Mucosa of gallbladder (tissue), 1 donor: ENCODE measurements at places on chromosomes 11 and 22. TPM values are rescaled to one million over a fixed set of nuclear protein-coding genes. Genes with fewer than 3 reads are reported as not detected.

- DNase-seq = no peak
Measured at GRCh38 chr11:79262221-79262620, 178.6 kb downstream of the TENM4 start.

- no peak for DNase-seq
Measured at GRCh38 chr11:92166335-92166734, 58.3 kb upstream of the FAT3 start.

DNA sequence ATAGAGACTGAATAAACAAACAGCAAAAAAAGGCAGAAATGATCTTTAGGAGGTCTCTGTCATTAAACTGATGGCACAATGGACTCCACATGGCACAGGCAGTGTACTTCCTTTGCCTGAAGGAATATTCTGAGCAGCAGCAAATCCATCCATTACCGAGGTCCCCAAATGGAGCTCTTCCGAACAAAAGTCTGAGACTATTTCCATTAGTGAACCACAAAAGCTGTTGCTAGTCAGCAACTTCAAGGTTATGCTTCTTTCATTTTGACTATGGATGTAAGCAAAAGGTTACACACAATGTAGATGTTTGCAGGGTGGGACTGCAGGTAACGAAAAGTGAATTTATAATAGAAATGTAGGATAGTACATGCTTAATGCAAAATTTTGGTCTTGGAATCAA, 14.5 kb downstream of the NARS2 start:
- no peak for DNase-seq

GRCh38 chr22:17164392-17165024, 5.4 kb upstream of the HDHD5 start:
- DNase-seq = no peak

DNA sequence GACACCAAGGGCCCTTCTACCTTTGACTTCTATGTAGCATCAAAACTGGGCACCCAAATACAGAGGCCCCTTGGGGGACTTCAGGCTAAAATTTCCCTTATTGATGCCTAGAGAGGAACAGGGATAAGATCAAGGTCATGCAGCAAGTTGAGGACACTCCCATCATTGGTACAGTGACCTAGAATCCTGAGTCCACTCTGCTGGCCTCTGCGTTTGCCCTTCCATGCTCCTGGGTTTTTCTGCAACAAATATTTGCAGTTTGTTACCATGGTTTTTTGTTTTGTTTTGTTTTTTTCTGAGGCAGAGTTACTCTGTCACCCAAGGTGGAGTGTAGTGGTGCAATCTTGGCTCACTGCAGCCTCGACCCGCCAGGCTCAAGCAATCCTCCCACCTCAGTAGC, 64.2 kb downstream of the THAP12 start:
- DNase-seq = no peak

The OR8A1 gene
- not detected for total RNA-seq

GRCh38 chr11:69398529-69399492, 82.7 kb upstream of the LINC01488 start:
- DNase-seq = peak; percentile 40

GRCh38 chr22:32949391-32950173, 108.6 kb downstream of the SYN3 start:
- no peak for DNase-seq

DNA sequence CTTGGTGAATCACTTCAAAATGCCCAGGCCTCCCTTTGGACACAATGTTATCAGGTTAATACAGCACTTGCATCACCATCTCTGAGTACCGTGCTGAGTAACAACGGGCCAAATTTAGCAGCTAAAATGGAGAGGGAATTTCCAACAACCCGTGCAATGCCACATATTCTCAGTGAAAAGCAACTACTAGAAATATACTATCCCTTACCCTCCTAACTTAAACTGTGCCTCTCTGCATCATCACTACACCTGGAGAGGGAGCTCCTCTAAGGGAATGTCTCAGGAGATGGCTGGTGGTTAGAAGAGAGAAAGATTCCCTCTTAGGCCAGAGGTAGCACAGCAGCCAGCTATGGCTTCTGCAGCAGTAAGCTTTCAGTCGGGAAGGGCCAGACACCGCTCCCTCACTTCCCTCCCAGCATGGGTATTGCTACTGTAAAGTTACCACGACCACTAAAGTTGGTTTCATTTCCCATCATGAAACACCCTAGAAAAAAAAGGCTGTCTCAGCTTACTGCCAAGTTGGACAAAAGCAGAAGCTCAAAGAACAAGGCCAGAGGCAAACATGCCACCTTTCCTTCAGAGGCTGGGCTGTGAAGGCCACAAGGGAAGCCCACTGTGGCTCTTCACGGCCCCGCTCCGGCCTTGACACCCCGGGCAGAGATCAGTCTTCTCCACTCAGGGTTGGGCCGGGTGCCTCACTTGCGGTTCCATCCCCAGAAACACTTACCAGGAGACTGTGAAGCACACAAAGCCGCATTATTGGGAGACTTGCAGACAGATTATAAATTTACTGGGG, 3.9 kb downstream of the MAML2 start:
- DNase-seq = no peak

The CHRM1 gene
- 0.09 TPM for total RNA-seq
